ENCODE measurements at places on chromosomes 4 and X.
A peak's percentile ranks its signal among the peaks of the same experiment; 100 is the strongest.

DNA sequence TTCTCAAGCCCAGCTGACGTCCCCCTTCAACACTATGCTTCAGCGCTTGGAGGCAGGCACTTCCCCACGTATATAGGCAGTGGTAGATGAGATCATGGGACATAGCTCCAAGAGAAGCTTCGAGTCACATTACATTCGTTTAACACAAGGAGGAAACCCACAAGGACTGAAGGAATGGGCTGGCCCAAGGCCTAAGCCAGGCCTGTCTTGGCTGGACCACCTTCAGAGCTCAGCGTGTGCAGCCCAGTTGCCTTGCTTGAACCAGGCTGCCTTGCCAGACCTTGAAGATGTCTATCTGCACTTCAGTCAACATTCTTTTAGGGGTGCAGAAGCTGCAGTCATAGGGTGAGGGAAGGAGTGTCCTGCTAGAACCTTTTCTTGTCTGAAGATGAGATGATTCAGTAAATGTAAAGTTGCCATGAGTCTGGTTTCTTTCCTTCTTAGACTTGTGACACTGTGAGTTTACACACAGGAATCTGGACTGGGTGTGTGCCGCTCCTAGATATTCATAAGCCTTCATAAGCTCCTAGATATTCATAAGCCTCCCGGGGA lies 144.1 kb upstream of the RBPJ start:
- no peak for DNase-seq

- no peak for DNase-seq
These were observed 2.4 kb downstream of the MORC4 start for GRCh38 chrX:106997611-106998010.

DNA sequence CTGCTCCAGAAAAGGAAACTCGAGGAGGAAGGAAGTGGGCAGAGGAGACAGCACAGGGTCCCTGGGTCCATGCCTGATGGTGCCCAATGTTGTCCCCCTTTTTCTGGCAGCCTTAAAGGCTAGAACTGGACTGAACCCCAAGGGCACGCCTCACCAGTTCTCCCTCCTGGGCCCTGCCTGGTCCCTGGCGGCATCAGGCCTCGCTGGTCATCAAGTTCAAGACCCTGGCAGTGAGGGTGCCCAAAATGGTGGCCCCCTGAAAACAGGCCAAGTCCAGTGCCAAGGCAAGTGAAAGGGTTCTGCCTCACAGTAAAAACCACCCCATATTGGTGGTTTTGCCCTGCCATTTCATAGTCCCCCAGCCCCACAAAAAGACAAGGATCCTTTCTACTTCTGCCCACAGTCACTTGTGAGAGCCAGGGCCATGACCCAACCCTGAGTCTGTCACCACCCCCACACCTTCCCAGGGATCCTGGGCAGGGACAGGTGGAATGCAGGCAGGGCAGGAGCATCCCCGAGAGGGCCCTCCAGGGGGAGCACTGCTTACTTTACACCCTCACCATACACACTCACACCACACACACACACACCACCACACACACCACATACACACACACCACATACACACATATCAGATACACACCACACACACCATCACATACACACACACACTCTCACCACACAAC lies 107.6 kb downstream of the DCTD start:
- no peak for DNase-seq

DNA sequence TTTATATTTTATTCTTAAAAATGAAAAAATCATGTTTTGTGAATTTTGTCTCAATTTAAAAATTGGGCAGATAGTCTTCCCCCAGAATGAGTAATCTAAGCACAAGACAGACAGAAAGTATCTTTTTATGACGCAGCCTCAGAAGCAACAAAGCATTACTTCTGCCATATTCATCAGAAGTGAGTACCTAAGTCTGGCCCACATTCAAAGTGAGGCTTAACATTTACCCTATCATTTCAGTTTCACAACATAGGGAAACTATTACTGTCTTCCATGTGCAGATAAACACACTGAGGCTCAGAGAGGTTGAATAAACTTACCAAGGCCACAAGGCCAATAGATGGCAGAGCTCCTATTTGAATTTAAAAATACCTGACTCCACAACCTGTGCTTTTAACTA lies 4.4 kb upstream of the PRDX4 start:
- DNase-seq, result peak; percentile 1

DNA sequence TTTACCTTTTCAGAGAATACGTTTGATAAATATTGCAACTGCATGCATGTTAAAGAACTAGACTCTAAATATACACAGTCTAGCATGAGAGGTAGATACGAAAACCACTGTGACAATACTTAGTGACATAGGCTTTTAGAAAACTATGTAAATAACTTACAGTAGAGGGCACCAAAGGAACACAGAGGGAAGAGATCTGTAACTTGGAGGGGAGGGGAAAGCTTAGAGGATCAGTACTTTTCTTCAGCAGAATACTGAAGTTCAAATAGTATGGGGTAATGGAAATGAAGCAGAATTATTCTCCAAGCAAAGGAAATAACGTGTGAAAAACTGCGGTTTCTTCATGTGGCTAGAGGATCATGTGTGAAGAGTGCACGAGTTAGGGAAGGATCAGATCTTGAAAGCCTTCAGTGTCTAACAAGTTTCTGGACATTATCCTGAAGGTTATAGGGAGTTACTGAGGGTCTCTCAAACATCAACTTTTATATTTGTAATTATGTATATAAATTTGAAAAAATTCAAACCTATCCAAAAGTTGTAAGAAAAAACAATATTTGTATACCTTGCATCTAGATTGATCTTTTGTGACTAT lies 264.3 kb downstream of the NPFFR2 start:
- DNase-seq, result no peak

DNA sequence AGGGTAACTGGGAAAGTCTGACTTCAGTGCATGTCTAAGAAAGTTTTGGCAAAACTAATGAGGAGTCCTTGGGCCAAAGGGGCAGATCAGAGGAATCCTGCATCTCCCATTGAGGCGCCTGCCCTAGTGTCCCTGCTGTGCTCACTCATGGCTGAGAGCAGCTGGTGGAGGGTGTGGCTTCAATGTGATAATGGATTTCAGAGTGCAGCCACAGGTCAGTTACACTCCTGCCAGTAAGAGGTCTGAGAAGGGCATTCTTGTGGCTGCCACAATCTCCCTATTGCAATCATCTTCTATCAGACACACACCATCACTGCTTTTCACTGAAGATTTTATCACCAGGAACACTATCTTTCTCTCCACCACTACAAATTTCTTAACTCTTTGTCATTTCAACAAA lies 457.1 kb downstream of the MID1IP1 start:
- no peak for DNase-seq

GRCh38 chrX:15745179-15745578 lies 7.1 kb downstream of the CA5B start:
- DNase-seq, result no peak

- no peak for DNase-seq
These were observed 57.6 kb downstream of the SLC4A4 start for GRCh38 chr4:71396382-71396781.

DNA sequence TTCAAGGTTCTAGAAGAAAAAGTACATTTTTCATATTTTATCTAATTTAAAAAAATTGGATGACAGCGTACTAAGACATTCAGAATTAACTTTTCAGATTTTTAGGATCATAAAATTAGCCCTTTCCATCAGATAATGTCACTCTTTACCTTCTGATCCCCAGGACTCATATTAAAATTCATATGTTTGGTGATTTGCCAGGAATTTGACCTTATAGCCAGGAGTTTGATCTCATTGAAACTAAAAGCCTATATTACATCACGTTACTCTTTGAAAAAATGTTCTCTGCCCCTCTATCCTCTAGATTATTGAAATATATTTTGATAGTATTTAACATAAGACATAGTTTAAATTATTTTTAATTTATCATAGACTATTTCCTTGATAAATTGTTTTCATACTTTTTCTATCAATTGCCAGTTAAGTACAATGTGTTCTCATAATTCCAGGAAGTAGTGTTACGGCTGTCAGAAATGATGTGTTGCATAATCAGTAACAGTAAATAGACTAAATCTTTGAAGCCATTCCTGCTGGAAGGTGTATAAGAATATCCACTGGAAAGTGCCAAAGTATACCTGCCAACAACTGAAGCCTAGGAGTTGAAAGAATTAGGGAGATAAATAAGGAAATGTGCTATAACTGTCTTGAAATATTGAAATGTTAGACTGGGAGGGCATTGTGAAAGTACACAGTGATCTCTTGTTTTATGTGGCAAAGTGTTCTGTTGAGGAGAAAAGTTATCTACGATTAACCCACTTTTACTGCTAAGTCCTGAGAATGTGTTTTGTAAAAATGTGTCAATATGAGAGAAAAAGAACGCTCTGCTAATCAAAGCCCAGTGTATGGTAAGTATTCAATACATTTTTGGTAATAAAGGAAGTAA lies 32.9 kb upstream of the PDGFC start:
- no peak for DNase-seq

GRCh38 chr4:38568768-38569167 lies 95.2 kb upstream of the KLF3 start:
- DNase-seq, result no peak
